Activated CD4-positive, alpha-beta T cell treated with anti-CD3 and anti-CD28 coated beads for 24 hours (primary cell): ENCODE measurements at places on chromosomes 5 and 9.

GRCh38 chr9:115250621-115251032 is 132.7 kb upstream of the TNC start:
- no peak for DNase-seq

DNA sequence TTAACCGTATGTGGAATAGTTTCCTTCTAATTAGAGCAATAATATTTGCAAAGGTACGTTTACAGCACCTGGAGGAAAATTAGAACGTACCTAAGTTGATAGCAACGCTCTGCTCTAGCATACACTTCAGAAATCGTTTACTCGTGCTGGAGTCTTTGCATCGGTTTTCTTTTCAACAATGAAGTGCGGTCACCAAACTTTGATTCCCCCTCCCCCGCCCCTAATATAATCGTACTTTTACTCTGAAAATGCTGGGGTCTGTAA is 506 bp downstream of the ADAMTS19 start:
- no peak for DNase-seq

DNA sequence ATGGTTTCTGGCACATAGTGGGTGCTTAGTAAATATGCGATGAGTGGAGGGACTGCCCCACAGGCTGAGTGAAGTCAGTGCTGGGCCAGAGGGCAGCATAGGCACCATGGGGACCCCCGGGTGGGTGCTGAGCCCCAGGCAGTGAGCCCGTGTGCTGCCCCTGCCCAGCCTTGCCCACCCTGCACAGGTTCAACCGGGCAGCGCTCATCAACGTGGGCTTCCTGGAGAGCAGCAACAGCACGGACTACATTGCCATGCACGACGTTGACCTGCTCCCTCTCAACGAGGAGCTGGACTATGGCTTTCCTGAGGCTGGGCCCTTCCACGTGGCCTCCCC is 7.2 kb downstream of the B4GALT7 start:
- no peak for DNase-seq

- no peak for DNase-seq
Measured at GRCh38 chr5:151038801-151039238, 18.4 kb downstream of the GPX3 start.

GRCh38 chr5:123091298-123092222 is 2.5 kb downstream of the PRDM6 start:
- DNase-seq, result no peak

DNA sequence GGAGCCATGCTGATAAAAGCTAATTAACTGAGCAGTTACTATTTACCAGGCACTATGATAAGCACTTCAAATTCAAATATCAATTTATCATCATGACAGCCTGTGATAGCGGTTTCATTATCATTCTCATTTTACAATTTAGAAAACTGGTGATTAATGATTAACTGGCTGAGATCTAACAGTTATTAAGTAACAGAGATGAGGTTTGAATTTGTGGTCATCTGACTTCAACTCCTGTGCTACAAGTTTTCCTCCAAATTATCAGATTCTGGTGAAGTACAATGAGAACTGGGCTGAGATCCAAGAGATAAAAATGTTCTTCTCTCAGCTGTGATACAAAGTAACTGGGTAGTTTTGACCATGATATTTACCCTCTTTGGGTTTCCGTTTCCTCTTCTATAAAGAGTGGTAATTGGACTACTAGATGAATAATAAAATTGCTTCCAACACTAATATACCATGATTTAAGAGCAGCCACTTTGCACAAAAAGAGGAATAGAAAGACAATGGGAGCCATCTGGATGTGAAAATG is 74.5 kb upstream of the CCNG1 start:
- DNase-seq, result no peak

DNA sequence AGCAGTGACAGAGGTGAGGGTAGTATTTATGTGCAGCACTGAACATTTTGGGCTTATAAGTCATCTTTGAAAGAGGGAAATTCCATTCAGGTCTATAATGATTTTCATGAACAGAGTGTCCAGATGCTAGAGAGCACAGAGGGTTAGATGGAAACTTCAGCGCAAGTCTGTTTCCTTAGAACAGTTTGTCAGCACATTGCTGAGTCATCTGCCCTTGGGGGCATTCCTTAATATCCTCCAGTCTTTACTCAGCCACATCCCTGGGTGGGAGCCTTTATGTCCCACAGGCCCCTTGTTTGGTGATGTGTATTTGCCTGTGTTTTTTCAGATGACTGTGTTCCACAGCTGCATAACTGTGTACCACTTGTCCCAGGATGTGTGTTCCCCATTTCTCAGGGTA is 138.5 kb upstream of the S1PR3 start:
- DNase-seq, result no peak

DNA sequence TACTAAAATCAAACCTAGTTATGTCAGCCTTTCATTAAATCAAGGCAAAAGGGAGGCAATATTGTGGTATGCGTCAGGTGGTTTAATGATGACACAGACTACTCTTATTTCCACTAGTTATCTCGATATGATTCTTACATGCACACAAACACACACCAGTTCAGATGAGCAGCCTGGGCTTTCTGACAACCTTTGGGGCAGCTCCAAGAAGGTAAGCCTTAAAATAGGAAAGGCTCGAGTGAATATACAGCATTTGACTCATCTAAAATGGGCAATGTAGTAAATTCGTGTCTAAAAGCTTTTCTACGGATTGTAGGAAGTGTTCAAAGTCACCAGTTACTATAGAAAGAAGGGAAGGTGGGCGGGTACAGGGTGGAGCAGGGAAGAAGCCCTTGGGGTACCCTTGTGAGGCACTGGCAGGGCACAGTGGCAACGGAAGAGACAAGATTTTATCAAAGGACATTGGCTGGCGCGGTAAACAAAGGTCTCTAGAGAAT is 1.9 kb downstream of the ANKH start:
- DNase-seq, result peak; percentile 23

GRCh38 chr5:151601391-151601790 is 10.3 kb upstream of the FAT2 start:
- no peak for DNase-seq

- no peak for DNase-seq
Measured at GRCh38 chr5:150044329-150044681, 42.0 kb downstream of the CSF1R start.

DNA sequence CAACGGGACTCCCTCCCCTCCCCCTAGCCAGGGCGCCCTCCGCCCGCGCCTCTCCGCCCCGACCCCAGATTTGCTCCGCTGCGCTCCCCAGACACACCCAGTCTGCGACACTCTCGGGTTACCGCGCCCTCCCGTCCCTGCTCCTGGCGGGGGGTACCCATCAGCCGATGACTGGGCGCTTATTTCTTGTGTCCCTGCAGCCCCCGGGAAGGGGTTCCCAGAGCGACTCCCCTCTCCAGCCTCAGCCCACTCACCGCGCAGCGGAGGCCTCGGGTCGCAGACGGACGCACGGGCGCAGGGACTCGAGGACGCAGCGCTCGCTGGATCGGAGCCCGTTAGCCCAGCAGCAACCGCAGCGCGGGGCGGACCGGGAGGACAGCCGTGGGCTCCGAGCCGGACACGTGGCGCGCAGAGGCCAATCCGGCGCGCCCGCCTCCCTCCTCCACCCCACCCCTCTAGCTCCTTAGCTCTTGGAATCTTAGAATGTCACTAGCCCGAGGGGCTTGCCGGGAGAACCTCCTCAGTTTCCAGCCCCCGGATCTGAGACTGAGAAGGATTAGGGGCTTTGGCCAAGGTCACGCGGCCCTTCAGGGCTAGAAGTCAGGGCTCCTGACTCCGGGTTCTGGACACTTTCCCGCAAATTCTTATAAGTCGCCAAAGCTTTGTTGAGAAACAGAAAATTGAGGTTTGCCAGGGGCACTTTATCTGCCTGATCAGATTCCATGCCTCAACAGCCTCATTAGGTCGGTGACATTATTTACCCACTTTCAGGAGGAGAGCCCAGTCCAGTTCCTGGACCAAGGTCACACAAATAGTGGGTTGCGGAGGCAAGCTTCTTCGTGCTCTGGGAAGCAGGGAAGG is at the start of gene ANXA6:
Gene ANXA6, minus strand, starts transcription at position 354 of the 861 bp plus-strand sequence. CDS start 9,878 bp downstream, outside the sequence.
- no peak for DNase-seq

GRCh38 chr9:79877943-79878602 is 306.3 kb downstream of the TLE4 start:
- no peak for DNase-seq

- DNase-seq, result no peak
Measured at GRCh38 chr5:79567926-79568549, 44.2 kb upstream of the TENT2 start.

DNA sequence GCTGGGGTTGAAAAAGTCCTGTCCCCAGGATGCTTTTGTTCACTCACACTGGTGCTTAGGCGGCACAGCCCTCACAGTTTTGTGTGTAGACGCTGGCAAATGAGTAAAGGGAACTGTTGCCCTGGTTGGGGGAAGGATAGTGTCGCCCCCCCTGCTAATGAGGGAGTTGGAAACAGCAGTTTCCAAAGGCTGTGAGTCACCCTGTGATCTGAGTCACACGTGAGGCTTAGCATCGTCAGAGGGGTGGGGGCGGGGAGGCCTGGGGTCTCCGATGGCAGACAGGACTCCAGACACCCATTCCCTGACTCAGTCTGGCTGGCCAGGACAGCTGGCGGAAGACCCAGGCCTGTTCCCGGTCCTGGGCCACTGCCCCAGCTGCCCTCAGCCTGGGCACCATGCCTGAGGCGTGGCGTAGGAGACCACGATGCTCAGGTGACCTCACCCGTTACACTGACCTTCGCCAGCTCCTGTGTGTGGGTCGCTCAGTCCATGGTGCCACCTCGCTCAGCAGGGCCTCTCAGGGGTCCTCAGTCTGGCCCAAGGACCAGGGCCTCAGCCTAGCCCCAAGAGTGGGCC is 2.9 kb downstream of the DNAJB5 start:
- DNase-seq, result peak; percentile 55

DNA sequence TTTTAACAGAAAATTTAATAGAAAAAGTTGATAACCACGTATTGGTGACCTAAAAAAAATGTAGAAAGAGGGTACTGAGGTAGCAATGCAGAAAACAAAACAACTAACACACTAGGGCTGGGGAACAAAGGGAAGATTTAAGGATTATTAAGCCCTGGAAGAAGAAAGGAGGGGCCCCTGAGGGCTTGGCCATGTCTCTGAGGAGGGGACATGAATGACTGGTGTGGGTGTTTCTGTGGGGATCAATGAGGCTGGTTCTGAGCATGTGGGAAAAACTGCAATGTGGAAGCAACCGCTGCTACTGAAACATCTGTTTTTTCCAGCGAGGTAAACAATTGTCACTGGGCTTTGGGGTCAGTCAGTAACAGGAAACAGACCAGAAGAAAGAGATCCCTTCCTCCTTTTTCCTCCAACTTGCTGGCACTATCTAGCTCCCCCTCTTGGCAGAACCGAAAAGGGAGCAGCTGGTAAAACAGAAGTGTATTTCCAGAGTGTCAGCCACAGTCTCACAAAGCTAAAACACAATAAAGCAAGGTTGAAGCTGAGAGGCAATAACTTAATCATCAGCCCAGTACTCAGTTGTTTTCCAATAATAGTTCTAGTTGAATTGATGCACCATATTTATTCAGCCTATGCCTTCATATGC is 48.3 kb downstream of the ATPSCKMT start:
- DNase-seq, result no peak

DNA sequence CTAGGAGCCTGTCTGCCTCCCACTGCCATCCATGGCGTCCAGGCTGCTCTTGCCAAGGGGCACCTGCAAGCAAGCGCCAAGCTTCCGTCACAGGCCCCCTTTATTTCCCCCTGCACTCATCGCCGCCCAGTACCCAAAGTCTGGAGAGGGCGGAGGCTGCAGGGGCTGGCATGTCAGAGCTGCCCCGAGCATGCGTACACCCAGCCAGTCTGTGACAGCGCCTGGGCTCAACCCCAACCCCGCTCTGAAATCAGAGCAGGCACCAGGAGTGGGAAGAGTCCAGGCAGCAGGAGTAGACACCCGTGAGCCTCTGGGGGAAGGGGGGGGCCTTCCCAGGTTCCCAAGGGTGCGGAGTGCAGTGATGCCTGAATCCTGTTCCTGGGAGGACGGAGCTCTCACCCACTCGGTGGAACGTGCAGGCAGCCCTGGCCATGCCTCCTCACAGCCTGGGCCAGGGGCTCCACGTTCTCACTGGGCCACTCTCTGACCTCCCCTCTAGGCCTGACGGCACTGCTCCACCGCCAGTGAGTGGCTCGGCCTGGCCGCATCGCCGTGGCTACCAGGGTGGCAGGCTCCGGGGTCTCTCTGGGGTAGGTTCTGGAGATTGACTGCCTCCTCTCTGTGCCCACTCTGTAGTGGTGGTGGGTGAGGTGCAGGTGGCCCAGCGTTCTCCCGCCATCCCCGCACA is 469.0 kb downstream of the CDH9 start:
- no peak for DNase-seq

GRCh38 chr9:1366276-1366675 is 316.1 kb downstream of the DMRT2 start:
- DNase-seq, result no peak

DNA sequence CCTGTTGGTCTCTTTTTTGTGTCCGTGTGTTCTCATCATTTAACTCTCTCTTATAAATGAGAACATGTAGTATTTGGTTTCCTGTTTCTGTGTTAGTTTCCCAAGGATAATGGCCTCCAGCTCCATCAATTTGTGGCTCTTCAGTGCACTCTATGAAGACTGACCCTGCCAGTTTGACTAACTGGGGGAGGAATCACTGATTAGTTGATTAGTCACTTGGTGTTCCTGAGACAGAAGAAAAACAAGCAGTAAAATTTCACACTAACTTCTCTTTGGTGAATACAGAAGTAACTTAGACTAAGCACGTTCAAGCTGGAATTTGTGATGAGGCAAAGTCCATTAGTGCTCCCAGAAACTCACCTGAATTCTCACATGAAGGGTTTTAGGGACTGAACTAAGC is 495.8 kb upstream of the RORB start:
- no peak for DNase-seq

- no peak for DNase-seq
Measured at GRCh38 chr5:1100664-1101574, 10.9 kb downstream of the SLC12A7 start.
